Sciatic nerve (tissue), 2 donors: ENCODE measurements at places on chromosomes 1 and 21. TPM values are rescaled to one million over a fixed set of nuclear protein-coding genes. Genes with fewer than 3 reads are reported as not detected.

DNA sequence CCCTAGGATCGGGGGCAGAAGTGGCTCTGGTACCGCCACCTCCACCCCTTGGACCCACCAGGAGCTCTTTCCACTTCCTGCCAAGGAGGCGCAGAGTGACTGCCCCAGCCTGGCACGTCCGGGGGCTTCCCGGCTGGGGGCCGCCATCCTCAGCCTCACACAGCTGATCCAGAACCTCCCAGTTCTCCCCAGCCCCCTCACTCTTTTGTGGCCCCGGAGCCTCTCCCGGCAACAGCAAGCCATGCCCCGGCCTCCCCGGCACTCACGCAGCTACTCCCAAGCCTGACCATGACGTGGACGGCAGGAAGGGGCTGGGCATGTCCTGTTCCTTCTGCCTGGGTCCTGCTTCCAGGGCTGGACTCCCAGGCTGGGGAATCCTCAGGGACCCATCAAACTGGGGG is 17.1 kb downstream of the TP73 start:
- DNase-seq, result no peak

The BLACAT1 gene
- total RNA-seq, result 0.13 TPM

The PCP4 gene
- 8.5 TPM for total RNA-seq

The SLC35F3 gene
- not detected for total RNA-seq

The KRTAP7-1 gene
- total RNA-seq, result not detected

- DNase-seq, result no peak
These were observed 217.6 kb upstream of the SAMSN1 start for GRCh38 chr21:14763695-14764064.

The CFAP141 gene
- total RNA-seq, result not detected

DNA sequence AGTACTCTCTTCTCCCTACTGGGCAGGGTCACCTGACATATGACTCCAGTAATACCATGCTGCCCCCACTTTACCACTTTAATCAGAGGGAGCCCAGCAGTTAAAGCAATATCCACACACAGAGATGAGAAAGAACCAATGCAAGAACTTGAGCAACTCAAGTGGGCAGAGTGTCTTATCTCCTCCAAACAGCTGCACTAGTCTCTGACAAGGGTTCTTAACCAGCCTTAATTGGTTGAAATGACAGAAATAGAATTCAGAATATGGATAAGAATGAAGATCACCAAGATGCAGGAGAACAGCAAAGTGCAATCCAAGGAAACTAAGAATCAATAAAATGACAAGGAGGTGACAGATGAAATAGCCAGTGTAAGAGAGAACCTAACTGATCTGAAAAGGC is 91.0 kb downstream of the KCNT2 start:
- DNase-seq, result no peak

DNA sequence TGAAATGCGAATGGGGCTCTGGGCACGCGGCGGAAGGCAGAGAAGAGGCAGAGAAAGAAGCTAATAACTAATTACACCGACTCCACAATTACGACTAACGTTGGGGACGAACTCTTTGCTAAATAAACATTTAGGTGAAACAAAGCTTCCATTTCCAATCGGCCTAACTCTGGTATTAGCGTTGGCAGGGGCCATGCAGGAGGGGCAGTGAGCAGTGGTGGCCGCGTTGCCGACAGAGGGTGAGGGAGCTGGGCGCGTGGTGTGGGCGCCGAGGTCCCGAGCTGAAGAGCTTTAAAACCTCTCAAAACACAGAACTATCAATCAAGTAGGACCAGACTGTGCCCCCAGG is 553 bp upstream of the NDUFV3 start:
- no peak for DNase-seq

The S100B gene
- total RNA-seq, result 1,180 TPM

The ELAPOR1 gene
- 1.9 TPM for total RNA-seq
